Activated CD4-positive, alpha-beta T cell treated with anti-CD3 and anti-CD28 coated beads for 4 hours (primary cell): ENCODE measurements at places on chromosomes 16 and 17.

- DNase-seq = no peak
Measured at GRCh38 chr16:23223368-23223767, 40.8 kb downstream of the SCNN1G start.

GRCh38 chr16:82782715-82783251 lies 156.0 kb downstream of the CDH13 start:
- no peak for DNase-seq

- no peak for DNase-seq
Measured at GRCh38 chr16:69270395-69270794, 40.8 kb upstream of the VPS4A start.

GRCh38 chr17:6177941-6178694 lies 107.9 kb downstream of the WSCD1 start:
- no peak for DNase-seq

GRCh38 chr17:64685705-64686104 lies 23.6 kb upstream of the SMURF2 start:
- DNase-seq = no peak
